NAMALWA (cell line): ENCODE measurements at places on chromosomes 4 and X.

GRCh38 chrX:96551322-96551872 lies 133.2 kb upstream of the DIAPH2 start:
- no peak for DNase-seq

- no peak for DNase-seq
Measured at GRCh38 chr4:113576947-113577678, 184.4 kb downstream of the CAMK2D start.

DNA sequence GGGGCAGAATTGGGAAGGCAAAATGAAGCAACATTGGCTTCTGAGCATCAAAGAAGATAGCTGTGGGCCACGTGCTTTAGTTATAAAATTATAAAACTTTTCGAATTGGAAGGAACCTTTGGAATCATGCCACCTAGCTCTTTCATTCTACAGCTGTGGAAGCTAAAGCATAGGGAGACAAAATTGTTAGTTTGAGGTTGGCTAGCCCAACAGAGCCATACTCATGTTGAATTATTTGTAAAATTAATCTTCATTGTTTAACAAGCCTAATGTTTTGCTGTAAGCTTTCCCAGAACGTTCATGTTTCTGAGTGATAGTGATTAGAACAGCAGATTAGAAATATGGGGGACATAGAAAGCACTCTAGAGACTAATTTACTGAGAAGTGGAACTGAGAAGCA lies 35.9 kb downstream of the HHIP start:
- DNase-seq = no peak

GRCh38 chrX:725971-726370 lies 95.4 kb downstream of the SHOX start:
- peak; percentile 8 for DNase-seq

DNA sequence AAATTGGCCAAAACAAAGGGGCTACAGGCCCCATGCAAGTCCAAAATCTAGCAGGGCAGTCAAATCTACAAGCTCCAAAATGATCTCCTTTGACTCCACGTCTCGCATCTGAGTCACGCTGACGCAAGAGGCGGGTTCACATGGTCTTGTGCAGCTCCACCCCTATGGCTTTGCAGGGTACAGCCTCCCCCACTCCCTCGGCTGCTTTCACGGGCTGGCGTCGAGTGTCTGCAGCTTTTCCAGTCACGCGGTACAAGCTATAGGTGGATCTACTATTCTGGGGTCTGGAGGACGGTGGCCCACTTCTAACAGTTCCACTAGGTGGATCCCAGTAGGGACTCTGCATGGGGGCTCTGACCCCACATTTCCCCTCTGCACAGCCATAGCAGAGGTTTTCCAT lies 99.2 kb upstream of the KCNIP4 start:
- DNase-seq = no peak

DNA sequence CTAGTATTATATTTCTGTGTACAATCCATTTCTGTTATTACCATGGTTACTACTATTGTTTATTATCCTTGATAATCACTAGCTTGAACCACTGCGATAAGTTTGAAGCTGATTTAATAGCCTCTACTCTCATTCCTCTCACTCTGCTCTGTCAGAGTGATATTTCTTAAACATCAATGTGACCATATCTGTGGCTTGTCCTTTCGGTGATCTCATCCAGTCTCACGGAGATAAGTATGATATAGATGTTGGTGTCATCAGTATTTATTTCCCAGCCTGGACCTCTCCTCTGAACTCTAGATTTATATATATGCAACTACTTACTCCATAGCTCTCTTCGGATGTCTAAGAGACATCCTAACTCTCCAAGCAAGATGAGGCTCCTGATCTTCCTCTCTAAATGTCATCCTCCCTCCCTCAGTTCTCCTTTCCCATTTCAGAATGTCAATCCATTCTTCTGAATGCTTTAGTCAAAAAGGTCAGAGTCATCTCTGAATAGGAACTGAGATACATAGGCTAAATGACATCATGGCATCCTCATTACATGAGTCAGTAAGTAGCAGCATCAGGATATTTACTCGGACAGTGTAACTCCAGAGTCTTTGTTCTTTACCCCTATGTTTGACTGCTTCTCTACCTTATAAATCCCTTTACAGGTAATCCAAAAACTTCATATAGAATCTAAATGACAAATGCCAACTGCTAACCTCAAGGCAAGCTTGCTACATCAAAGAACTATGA lies 129.5 kb downstream of the PACRGL start:
- DNase-seq = no peak

DNA sequence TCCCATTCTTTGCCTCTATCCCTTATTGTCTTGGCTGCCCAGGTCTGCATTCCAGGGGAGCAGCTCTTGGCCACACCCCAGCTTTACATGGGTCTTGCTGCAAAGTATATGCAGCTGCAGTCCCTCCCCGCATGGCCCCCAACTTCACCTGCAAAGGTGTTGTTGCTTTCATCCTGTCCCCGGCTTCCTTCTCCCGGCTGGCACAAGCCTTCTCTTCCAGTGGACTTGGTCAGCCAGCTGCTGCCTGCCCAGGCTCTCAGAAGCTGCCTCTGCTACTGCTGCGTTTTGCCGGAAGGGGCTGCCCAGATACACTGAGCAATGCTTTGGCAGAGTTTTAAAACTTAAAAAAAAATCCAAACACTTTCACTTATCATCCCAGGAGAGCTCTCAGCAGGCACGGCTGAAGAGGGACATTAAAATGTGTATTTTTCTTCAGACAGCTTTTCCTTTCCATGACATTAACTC lies 121.2 kb upstream of the PDLIM3 start:
- DNase-seq = no peak

DNA sequence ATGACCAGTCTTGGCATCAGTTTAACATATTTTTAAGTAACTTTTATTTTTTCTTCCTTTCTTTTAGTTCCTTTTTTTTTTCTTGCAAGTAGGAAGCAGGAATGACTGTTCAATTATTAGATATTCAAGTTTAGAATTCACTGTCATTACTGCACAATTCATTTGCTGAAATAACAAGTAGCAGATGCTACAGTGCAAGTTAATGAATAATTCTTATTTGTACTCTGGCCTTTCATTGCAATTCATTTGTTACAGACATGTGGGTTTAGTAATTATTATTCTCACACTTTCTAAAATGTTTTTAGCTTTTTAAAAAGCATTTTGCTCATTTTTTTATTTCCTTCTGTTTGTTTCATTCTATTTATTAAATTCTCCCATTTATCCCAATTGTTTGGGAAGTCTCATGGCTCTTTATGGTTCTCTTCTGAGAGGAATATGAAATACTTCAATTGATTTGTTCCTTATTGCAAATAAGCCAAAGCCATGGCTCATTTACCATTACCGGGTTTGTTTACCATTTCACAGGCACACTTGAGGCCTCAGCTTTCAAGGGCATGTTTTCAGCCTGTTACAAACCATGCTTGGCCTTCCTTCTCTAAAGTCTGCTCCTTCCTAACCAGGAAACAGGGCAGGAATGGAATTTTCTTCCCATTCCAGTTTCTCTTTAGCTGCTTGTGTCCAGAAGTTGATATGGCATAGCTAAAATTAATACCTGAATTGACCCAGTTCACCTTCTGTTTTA lies 4.6 kb upstream of the DCAF4L1 start:
- no peak for DNase-seq

- DNase-seq = no peak
Measured at GRCh38 chrX:34653811-34654210, 3.3 kb downstream of the TMEM47 start.

DNA sequence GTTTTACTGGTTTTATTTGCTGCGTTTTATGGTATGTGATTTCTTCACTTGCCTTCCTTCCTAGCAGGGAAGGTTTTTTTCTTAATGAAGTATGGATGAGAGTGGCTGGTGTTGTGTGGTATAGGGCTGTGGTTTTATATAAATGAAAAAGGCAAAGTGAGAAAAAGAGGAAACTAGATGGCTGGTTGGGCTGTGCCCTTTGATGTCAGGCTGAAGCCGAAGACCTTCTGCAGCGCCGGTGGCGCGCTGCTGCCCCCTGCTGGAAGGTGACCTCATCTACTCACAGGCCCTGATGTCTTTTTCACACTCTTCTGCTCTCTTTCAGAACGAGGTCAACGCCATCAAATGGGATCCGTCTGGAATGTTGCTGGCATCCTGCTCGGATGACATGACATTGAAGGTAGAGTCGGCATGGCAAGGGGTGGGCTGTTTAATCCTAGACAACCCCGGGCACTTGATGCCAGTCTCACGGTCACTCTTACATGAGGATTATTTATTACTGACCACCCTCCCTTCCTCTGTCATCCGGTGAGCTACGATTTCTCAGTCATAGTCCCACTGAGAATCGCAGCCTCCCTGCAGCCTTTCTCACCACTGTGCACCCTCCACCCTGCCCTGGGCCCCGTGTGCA lies 56.6 kb downstream of the GPR143 start:
- DNase-seq = peak; percentile 78

GRCh38 chrX:20500949-20501348 lies 234.2 kb upstream of the RPS6KA3 start:
- DNase-seq = no peak

DNA sequence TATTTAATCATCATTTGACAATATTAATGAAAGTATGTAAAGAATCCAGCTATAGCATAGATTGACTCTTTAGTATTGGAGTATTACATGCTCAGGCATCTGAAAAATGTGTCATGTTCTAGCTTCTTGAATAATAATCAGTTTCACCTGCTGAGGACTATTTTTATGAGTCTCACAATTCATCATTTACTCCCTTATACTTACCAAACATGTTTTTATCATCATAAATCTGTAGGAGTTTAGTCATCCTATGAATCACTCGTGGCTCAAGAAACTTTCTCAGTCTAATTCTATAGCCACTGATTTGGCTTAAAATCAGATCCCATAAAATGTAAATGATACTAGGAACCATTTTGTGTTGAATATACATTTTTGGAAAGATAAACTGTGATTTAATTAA lies 1616.1 kb downstream of the C4orf33 start:
- DNase-seq = no peak

DNA sequence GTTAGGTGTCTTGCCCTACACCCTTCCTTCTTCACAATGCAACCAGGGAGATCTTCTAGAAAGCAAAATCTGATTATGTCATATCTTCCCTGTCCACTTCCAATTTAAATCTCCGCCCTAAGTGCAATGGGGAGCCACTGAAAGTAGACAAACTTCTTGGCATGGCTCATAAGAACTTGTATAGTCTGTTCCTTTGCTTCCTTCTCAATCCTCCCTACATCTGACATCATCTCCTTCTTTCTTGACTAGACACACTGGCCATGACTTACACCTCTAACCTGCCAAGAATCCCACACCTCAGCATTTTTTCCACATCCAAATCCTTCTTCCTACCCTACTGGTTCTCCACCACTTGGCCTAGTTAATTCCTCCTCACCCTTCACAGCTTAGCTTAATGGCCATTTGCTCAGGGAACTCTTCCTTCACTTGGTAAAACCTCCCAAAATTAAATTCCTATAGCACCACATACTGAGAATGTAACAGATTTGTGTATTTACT lies 55.1 kb downstream of the NCAPG start:
- DNase-seq = no peak

GRCh38 chr4:75729836-75730235 lies 5.5 kb downstream of the USO1 start:
- no peak for DNase-seq

GRCh38 chrX:54999717-55000598 lies at the start of gene APEX2:
Gene APEX2 (plus strand): TSS chrX:55000363. CDS start chrX:55000423, 60 bp downstream.
- peak; percentile 92 for DNase-seq

DNA sequence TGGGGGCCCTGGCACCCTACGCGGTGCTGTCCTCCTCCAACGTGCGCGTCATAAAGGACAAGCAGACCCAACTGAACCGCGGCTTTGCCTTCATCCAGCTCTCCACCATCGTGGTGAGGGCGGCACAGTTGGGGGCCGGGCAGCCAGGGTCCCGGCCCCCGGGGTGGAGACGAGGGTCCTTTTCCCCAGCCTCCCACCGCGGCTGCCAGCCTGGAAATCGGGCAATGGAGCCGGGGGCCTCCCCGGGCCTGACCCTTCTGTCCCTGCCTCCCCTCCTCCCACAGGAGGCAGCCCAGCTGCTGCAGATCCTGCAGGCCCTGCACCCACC lies 13.7 kb upstream of the UBA1 start:
- DNase-seq = no peak

DNA sequence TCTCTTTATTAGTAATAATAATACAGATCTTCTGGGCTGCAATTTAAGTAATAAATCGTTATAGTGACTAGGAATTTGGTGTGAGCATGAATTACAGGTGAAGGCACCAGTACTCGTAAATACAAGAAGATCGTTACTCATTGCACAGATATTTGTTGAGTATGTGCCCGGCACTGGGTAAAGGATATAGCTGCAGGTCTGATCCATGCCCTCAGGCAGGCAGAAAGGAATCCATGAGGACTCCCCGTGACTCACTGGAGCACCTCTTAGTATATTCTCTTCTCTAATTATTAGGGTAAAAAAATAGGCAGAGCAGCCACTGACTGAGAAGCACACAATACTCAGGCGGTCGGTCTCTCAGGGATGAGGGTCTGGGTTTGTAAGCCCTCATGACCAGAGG lies 868.3 kb downstream of the RAB28 start:
- DNase-seq = no peak

DNA sequence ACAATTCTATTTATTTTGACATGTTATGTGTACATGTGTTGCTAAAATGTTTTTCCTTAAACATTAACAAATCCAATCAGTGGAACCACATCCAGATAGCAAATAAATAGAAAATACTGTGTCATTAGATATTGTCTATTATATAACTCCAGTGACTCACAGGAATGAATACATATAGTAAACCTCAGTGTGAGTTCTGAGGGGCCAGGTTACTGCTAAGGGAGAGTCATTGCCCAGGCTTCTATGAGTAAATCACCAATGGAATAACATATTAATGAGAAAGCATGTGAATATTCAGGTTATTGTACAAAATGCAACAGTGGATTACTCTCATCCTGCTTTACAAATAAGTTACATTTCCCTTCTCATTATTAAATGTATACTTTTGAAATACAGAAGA lies 27.2 kb downstream of the TACR3 start:
- no peak for DNase-seq

DNA sequence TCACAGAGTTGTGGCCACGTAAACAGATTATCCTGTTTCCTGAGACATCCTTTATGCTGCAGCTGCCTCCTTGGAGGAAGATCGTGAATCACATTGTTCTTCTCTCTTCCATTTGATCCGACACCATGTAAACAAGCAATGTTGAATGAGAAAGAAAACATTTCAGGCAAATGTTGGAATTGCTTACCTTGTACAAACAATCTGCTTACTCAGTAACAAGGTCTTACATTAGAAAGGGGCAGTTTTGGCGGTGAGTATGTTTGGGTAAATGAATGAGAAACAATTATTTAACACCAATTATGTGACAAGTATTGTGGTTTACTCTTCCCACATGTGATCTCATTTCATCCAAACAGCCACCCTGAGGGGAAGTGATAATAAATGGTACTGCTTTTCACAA lies 637.8 kb downstream of the RAB28 start:
- no peak for DNase-seq

GRCh38 chrX:134741746-134742145 lies 83.5 kb upstream of the PLAC1 start:
- no peak for DNase-seq

GRCh38 chr4:187370918-187371317 lies 624.7 kb upstream of the ZFP42 start:
- DNase-seq = no peak

DNA sequence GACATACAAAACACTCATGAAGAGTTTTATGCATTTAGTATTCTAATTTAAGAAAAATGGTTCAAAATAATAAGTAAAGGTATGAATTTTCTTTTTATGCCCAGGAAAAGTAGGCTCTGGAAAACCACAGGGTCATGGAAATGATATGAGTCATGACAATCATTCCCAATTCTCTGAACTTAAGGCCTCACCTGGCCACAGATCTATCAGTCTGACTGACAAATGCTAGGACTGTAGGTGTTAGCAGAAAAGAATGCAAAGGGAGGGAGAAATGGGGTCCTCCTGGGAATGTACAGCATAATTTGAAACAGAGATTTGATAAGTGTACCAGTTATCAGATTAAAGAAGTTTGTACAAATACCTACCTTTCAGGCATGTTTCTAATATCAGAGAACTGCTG lies 270.5 kb upstream of the ARSJ start:
- no peak for DNase-seq
